ENCODE measurements at places on chromosomes 2 and 18.

DNA sequence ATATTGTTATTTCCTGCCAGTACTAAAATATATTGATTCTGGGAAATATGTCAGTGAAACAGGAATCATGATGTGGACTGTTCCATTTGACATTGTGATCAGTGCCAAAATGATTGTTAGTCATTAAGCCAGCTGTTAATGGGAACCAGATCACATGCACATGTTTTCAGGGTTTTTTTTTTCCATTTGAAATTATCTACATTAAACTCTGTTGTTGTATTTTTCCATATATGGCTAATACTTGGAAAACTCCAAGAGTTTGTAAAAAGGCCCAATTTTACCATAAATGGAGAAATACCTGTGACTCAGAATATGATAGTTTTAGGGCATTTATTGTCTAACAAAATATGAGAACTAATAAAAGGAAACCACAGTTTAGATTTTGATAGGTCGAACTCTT, 13.4 kb downstream of the ITGAV start:
- no peak for DNase-seq

DNA sequence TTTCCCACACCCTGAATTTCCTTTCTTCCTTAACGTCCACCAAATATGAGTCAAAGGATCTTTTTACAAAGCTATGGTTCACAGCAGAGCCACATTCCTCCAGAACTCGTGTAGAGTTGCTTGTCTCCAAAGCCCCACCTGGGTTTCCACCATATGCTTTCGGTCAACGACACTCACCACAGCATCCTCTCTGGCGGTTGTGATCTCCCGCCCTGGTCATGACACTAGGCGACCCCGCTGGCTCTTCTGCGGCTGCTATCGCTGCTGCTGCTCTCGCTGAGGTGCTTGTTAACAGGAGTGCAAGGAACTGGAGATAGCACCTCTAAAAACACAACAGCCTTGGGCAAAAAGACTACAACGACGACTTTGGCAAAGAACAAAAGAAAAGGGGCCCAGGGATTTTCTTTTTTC, 340 bp downstream of the SLC40A1 start:
- peak; percentile 6 for DNase-seq

GRCh38 chr2:98060277-98060676, 26.7 kb upstream of the VWA3B start:
- DNase-seq, result no peak

DNA sequence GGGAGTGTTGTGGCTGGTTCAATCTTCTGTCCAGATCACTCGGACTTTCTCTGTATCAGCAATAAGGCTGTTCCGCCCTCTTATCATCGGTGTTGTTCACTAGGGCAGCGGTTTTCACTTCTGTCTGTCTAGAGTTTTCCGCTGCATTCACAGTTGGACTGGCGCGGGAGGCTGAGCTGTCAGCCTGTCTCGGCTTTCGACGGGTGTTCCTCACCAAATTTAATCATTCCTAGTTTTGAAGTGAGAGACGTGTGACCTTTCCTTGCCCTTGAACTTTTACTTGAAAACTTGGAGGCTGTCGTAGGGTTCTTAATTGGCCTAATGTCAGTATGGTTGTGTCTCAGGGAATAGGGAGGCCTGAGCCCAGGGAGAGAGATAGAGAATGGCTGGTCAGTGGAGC, 108.3 kb downstream of the NFATC1 start:
- DNase-seq, result no peak

DNA sequence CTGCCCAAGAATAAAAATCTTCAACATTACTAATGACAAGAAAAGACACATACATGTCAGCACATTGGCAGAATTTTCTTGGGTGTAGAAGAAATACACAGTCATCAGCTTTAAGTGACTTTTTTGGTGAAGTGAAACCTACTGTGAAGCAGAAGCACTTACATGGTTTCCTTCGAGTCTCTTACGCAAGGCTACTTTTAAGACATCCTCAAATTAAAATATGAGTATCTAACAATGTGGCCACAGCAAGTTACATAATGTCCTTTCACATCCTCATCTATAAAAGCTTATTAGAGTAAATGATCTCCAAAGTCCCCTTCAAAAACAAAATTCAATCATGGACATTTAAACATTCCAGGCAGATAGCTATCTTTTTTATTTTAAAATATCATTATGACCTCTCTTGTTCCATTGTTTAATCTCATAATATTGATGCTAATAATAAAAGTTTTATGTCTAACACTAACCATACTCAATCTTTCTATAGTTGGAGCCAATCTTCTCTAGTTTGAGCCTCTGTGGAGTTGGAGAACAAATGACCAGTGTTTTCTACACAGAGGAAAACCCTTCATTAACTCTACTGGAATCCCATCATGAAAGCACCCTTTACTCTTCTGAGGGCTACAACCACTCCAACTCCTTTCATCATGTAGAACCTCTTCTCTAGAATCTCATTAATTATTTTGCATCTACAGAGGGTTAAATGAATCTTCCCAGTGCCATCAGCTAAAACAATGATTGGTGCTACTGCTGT, 182.2 kb upstream of the ZFP36L2 start:
- no peak for DNase-seq

DNA sequence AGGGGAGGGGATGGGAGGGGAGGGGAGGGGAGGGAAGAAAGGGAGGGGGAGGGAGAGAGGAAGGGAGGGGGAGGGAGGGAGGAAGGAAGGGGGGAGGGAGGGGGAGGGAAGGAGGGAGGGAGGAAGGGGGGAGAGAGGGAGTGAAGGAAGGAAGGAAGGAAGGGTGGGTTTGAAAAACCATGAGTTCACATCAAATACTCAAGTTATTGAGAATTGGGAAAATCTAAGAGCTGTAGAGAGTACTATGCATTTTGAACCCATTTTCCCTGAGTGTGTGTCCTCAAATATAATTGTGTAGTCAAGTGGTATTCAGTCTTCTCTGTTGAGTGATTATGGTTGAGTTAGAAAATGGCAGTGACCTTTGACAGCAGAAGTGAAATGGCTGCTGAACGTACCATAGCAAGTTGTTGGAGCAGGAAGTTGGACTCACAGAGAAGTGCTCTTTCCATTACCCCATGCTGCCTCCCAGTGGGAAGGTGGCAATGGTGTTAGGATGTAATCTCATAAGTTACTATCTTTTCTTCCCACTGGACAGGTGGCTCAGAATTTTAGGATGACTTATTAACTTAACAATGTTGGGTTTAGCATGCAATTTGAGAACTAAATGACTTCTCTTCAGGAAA, 214.6 kb downstream of the SETBP1 start:
- DNase-seq, result no peak

DNA sequence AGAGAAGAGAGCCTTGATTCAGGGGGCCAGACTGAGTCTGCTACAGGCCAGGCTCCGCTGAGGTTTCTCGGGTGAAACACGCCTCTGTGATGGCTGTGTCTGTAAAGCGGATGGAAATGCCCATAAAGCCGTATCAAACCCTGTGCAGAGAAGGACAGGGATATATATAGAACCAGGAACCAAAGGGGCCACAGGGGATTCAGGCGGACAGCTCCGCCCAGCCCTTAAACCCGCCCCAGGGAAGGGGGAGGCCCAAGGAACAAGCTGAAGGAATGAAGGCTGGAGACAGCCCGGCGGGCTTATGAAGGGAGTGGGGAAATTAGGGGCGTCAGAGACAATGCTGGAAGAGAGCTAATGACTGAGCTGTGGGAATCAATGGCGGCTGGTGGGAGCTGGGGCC, 42.1 kb downstream of the NHEJ1 start:
- DNase-seq, result no peak

GRCh38 chr2:126885751-126886210, 12.9 kb upstream of the TEX51 start:
- no peak for DNase-seq

GRCh38 chr2:216992056-216992675, 132.3 kb upstream of the TNP1 start:
- no peak for DNase-seq

GRCh38 chr2:28717339-28717758, 34.3 kb upstream of the PPP1CB start:
- no peak for DNase-seq

DNA sequence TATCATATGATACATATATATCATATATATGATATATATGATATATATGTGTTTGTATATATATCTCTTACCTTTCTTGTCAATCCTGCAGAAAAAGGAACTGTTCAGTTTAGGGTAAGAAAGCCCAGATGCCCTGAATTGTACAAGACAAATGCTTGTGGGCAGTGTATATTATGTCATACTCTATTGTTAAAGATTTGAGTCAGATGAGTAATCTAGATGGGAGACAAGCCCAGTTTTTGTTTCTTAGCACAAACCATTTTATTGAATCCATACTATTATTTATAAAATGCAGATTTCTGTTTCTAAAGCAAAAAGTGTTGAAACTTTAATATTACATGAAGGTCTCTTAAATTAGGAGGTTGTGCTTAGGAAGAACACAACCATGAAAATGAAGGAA, 90.6 kb downstream of the VRK2 start:
- DNase-seq, result no peak

DNA sequence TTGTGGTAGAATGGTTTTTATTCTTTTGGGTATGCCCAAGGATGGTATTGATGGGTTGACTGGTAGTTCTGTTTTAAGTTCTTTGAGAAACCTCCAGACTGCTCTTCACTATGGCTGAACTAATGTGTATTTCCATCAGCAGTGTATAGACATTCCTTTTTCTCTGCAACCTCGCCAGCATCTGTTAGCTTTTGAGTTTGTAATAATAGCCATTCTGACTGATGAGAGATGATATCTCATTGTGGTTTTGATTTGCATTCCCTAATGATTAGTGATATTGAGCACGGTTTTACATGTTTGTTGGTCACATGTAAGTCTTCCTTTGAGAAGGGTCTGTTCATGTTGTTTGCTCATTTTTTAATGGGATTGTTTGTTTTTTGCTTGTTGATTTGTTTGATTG, 1348.7 kb upstream of the NXPH2 start:
- no peak for DNase-seq

DNA sequence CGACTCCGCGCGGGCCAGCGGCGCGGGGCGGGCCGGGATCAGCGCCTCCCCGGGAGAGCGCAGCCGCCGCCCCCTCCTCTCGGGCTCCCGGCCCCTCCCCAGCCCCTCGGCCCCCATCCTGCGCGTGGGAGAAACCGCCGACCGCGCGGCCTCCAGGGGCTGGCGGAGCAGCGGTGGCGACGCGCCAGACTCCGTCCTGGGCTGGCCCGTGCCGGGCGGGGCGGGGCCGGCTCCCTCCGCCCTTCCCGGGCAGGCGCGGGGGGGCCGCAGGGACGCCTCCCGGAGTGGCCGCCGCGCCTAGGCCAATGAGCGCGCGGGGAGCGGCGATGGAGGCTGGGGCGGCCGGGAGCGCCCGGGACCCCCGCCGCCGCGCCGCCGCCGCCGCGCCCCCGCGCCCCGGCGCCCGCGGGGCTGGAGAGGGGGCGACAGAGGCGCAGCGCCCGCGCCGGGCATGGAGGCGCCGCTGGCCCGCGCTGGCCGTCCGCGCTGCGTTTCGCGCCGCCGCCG, 49.1 kb downstream of the KCNIP3 start:
- DNase-seq, result no peak

- no peak for DNase-seq
Observed at GRCh38 chr18:76451396-76452331, 43.4 kb downstream of the ZNF516 start.

DNA sequence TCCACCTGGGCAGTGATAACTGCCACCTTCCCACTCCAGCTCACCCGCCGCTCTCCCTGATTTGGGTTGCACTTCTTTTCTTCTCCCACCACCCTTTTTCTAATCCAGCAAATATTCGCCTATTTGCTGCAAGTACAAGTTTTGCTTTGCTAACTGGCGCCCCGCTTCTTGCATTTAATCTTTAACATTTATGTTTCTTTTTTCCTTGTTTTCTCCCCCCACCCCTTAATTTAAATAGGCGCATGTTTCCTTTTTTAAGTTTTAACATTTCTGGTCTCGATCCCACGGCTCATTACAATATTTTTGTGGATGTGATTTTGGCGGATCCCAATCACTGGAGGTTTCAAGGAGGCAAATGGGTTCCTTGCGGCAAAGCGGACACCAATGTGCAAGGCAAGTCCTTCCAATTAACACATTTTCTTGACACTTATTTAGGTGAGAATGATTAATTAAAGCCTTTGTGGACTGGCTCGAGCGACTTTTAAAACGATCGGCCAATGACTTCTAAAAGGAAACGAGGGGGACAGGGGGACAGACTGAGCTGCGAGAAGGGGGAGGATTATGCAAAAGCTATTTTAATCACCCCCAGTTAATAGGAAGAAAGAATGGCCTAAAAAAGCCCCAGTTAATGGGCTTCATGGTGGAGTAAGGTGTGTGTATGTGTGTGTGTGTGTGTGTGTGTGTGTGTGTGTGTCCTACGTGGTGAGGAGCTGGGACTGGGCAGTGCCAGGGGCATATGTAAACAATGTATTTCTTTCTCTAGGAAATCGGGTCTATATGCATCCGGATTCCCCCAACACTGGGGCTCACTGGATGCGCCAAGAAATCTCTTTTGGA, 1.6 kb downstream of the TBR1 start:
- no peak for DNase-seq

- DNase-seq, result no peak
Observed at GRCh38 chr2:101515477-101515876, 40.6 kb upstream of the RFX8 start.

DNA sequence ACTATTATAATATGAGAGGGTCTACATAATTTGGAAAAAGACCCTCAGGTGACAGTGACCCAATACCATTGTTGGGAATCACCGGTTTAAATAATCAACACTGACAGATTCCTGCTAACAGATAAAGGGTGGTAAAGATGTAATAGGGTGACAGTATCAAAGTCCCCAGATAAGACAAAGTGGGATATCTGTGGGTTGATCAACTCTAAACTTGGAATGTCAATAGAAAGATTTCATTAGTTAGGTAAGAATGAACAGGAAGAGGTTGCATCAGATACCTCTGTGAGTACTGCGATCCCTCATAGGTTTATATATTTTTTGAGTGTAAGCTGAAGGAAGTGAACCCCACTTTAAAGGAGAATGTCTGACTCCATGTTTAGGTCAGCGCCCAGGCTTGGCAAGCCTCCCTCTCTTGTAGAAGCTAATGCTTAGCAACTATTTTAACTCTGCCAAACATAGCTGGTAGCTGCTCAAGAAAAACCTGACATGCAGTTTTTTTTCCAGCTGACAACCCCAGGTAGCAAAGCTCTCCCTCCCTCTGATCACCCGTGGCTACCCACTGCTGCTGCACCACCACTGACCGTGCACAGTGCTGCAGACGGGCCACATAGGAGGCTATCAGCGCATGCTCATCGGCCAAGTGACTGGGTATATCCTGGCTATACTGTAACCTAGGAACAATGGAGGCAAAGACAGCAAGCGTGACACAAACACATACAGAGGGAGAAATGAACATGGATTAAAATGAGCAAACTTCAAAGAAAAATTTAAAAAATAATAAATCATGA, 113.3 kb upstream of the DNMT3A start:
- no peak for DNase-seq

DNA sequence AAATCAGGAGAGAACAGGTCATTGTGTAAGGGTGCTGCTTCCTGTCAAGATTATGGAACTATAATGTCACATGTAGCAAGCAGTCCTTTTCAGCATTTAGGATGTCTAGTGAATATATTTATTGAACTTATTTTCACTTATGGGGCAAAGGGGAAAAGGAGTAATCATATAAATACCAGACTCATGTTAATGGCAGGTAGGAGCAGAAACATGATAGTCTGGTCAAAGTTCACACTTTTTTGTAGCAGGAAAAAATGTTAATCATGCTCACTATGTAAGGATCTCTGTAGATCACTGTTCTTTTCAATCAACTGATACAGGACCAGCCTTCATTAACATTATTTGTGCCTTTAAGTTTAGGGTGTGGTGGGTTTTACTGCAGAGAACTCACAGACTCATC, 219.0 kb downstream of the STK39 start:
- no peak for DNase-seq
